Kidney (tissue), 22 donors: ENCODE measurements at places on chromosomes 6 and 20. TPM values are rescaled to one million over a fixed set of nuclear protein-coding genes. Genes with fewer than 3 reads are reported as not detected.

DNA sequence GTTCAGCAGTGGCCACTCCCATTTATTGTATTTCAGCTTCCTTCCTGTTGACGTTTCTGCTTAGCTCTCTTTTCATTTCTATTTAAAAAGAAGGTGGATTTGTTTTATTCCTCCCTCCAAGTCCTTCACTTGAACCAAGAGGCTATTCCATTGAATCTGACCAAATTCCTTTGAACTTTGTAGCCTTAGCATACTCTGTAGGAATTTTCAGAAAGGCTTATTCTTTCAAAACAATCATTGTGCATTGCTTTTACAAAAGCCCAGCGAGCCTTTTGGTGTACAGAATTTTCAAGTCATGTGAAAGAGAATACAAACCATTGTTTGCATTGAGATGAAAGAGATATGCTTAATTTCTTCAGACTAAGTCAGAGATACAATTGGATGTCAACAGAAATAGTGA lies 151.0 kb upstream of the INSM1 start:
- no peaks in the 10 kb centered on the region for H3K27me3 ChIP-seq
- no peak for DNase-seq

DNA sequence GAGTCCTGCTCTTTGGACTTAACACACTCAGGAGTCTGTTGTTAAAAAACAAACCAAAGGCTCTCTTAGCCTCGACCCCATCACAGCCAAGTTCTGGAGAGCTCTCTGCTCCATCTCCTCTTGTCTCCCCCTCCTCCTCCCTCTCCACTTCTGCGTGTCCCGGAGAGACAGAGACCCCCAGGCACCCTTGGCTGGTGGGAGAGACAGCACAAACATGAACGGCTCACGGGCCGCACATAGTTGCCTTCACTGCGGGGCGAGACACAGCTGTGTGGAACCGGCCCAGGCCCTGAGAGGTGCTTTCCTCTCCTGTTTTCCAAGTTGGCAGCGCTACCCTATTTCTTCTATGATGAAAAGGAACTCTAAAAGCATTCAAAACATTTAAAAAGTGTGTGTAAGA lies 23.3 kb upstream of the MYT1 start:
- no peaks in the 10 kb centered on the region for H3K4me1 ChIP-seq
- no peaks in the 10 kb centered on the region for H3K27me3 ChIP-seq
- no peak overlapping the region for H3K4me3 ChIP-seq
- H3K27ac ChIP-seq: no peak overlapping the region

DNA sequence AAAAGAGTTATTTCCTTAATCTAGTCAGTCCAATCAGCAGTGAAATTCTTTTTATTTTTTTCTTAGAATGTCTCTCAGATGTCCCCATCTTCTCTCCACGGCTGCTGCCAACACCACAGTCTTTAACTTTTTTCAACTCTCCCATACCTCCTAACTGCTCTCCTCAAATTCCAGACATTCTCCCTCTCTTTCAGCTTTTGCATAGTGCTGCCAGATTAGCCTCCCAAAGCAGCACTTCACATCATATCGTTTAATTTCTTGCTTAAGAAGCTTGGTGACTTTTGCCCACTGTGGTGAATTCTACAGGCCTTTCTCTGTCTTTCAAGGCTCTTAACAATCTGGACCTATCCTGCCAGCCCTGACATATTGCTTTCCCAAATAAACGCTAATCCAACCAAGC lies 233.4 kb downstream of the UST start:
- no peak for DNase-seq
- no peak overlapping the region for H3K27ac ChIP-seq
- no peaks in the 10 kb centered on the region for H3K27me3 ChIP-seq
- no peaks in the 10 kb centered on the region for H3K4me1 ChIP-seq
- H3K36me3 ChIP-seq: no peaks in the 10 kb centered on the region
- no peak overlapping the region for H3K4me3 ChIP-seq

- no peaks in the 10 kb centered on the region for H3K27me3 ChIP-seq
- DNase-seq: no peak
- H3K4me1 ChIP-seq: no peaks in the 10 kb centered on the region
- H3K4me3 ChIP-seq: no peak overlapping the region
- H3K36me3 ChIP-seq: no peaks in the 10 kb centered on the region
Measured at GRCh38 chr6:139262519-139263300, 29.1 kb downstream of the TXLNB start.

GRCh38 chr6:122821095-122821494 lies 32.0 kb downstream of the SMPDL3A start:
- no peaks in the 10 kb centered on the region for H3K4me1 ChIP-seq
- H3K4me3 ChIP-seq: no peak overlapping the region
- no peaks in the 10 kb centered on the region for H3K36me3 ChIP-seq
- no peaks in the 10 kb centered on the region for H3K27me3 ChIP-seq
- no peak overlapping the region for H3K27ac ChIP-seq
- DNase-seq: no peak

DNA sequence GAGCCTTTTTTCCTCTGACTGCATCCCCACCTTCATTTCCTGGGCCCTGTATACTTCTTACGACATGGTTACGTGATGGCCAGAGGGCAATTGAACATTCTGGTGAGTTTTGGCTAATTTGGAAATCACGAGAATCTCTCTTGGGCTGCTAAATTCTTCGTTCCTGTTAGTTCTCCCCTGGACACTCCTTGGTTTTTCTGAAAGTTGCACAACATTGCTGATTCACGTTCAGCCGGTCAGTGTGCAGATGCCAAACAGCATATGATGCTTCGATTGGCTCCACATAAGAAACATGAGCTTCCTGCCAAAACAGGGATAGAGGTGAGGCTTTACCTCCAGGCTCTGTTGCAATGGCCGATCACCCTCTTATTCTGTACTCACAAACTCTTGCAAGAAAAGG lies 119.4 kb upstream of the LY86 start:
- no peaks in the 10 kb centered on the region for H3K27me3 ChIP-seq
- no peak for DNase-seq
- H3K27ac ChIP-seq: no peak overlapping the region
- H3K4me3 ChIP-seq: no peak overlapping the region

GRCh38 chr6:42211726-42212125 lies 5.9 kb downstream of the MRPS10 start:
- no peak overlapping the region for H3K27ac ChIP-seq
- no peak for DNase-seq
- H3K4me1 ChIP-seq: peaks cover 3% of the 10 kb centered on the region
- H3K4me3 ChIP-seq: no peak overlapping the region
- H3K27me3 ChIP-seq: no peaks in the 10 kb centered on the region

- H3K27ac ChIP-seq: no peak overlapping the region
- no peaks in the 10 kb centered on the region for H3K27me3 ChIP-seq
- H3K36me3 ChIP-seq: no peaks in the 10 kb centered on the region
- DNase-seq: no peak
Measured at GRCh38 chr6:130520801-130521200, 155.0 kb downstream of the TMEM200A start.

GRCh38 chr6:16752206-16752866 lies 8.9 kb downstream of the ATXN1 start:
- H3K27ac ChIP-seq: no peak overlapping the region
- no peaks in the 10 kb centered on the region for H3K36me3 ChIP-seq
- H3K4me1 ChIP-seq: peaks cover 12% of the 10 kb centered on the region
- H3K4me3 ChIP-seq: no peak overlapping the region
- no peaks in the 10 kb centered on the region for H3K27me3 ChIP-seq

- no peaks in the 10 kb centered on the region for H3K27me3 ChIP-seq
- H3K4me3 ChIP-seq: no peak overlapping the region
- peaks cover 7% of the 10 kb centered on the region for H3K4me1 ChIP-seq
- no peak for DNase-seq
- H3K36me3 ChIP-seq: peaks cover 13% of the 10 kb centered on the region
Measured at GRCh38 chr6:4112366-4112765, 23.0 kb downstream of the ECI2 start.

- peak within 1 kb of the TSS; percentile 97 for H3K4me3 ChIP-seq
- no peaks in the 10 kb centered on the region for H3K27me3 ChIP-seq
- peaks cover 6% of the 10 kb centered on the region for H3K4me1 ChIP-seq
- DNase-seq: peak; percentile 90
Measured at GRCh38 chr6:163414117-163414945, at the start of gene QKI. Gene QKI, plus strand, starts transcription at chr6:163414718. Its CDS starts 476 bp downstream, at chr6:163415194.

- H3K4me1 ChIP-seq: peaks cover 21% of the 10 kb centered on the region
- peak; percentile 43 for DNase-seq
Measured at GRCh38 chr6:140062043-140063020, 687.9 kb upstream of the CITED2 start.

GRCh38 chr6:142271476-142271875 lies 30.3 kb upstream of the ADGRG6 start:
- H3K27me3 ChIP-seq: no peaks in the 10 kb centered on the region
- DNase-seq: no peak
- H3K4me3 ChIP-seq: no peak overlapping the region
- no peaks in the 10 kb centered on the region for H3K36me3 ChIP-seq
- H3K4me1 ChIP-seq: no peaks in the 10 kb centered on the region

DNA sequence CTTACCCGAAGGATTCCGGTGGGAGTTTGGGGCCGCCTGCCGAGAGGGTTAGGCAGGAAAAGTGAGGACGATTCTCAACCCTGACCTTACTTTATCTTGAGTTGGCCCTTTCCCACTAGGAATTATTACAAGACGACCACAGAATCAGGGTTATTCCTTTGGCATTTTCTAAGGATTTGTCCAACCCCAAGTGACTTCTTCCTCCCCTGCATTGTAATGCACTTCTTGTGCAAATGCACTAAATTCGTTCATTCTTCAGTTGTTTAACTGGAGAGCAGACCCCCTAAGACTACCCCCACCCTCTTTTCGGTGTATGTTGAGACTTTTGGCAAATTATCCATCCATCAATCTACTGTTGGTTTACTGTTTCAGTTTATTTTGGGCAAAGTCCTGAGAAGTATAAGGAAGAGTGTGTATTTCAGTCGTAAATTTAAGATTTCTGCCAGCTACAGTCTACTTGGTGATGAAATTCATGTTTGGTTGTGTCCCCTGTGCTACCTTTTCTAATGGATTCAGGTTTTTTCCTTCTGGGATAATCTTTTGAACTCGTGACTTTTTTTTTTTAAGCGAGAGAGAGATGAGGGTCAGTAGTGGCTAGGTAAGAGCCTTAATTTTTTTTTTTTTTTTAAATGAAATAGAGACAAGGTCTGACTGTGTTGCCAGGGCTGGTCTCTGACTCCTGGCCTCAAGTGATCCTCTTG lies 611 bp upstream of the TMEM217 start:
- no peaks in the 10 kb centered on the region for H3K36me3 ChIP-seq
- H3K27ac ChIP-seq: peak overlapping the region; percentile 73
- H3K4me1 ChIP-seq: no peaks in the 10 kb centered on the region

DNA sequence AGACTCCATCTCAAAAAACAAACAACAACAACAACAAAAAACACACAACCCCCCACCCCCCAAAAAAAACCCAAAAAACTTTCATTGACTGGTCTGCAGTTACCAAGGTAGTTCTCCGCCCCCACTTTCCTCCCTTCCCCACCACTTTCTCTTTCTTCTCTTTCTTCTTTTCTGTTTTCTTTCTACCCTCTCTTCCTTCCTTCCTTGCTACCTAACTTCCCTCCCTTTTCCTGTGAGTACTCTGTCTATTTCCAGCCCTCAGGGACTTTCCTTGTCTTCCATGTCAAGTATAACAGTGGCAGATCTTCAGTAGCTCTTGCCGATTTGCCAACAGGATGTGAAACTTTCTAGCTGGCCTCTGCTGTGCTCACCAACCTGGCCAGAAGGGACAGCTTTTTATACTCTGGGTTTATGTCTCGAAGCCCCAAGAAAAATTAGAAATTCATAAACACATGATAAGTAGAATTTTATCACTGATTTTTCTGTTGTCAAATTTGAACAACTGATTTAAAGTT lies 399.5 kb downstream of the QKI start:
- H3K4me3 ChIP-seq: no peak overlapping the region
- no peak for DNase-seq
- no peaks in the 10 kb centered on the region for H3K4me1 ChIP-seq

DNA sequence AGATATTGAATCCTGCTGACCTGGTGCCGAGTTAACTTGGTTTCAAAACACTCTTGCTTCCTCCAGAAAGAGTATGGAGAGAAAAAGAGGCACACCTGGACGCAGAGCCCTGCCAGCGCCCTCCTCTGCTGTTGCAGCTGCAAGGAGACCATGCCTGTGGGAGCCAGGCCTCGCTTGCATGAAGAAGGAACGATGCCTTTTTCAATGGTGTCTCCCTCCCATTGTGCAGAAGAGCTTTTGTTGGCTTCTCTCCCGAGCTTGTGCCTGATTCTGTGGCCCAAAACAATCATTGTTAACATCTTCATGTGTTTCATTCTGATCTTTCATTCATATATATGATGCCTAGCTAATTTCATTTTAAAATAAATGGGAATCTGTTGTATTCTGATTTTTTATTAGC lies 98.1 kb downstream of the FAM120B start:
- no peak overlapping the region for H3K4me3 ChIP-seq
- no peak overlapping the region for H3K27ac ChIP-seq
- H3K4me1 ChIP-seq: no peaks in the 10 kb centered on the region
- peaks cover 8% of the 10 kb centered on the region for H3K36me3 ChIP-seq
- DNase-seq: no peak
- H3K27me3 ChIP-seq: no peaks in the 10 kb centered on the region

DNA sequence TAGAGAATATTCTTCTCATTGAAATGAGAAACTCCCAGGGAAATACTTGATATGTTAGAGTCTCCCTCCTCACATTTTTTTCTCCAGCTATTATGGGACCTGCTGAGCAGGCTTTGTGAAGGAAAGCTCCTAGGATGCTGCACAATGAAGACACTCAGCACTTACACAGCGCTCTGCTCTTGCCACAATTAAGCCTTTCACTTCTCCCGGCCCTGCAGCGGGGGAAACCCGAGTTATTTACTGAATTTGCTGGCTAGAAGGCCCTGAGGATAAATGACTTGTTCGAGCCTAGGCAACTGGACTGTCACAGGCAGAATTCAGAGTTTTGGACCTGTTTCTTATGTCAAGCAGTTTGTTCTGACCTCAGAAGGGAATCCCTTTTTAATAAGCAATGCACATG lies 102.0 kb downstream of the MAP3K7 start:
- H3K27me3 ChIP-seq: no peaks in the 10 kb centered on the region
- H3K4me1 ChIP-seq: no peaks in the 10 kb centered on the region
- no peaks in the 10 kb centered on the region for H3K36me3 ChIP-seq
- no peak overlapping the region for H3K27ac ChIP-seq

GRCh38 chr6:39366931-39367618 lies 44.6 kb upstream of the KCNK16 start:
- DNase-seq: no peak
- no peaks in the 10 kb centered on the region for H3K27me3 ChIP-seq
- H3K4me1 ChIP-seq: no peaks in the 10 kb centered on the region
- no peak overlapping the region for H3K4me3 ChIP-seq

- DNase-seq: no peak
- H3K27ac ChIP-seq: no peak overlapping the region
- no peaks in the 10 kb centered on the region for H3K27me3 ChIP-seq
Measured at GRCh38 chr6:165040440-165040839, 269.0 kb downstream of the C6orf118 start.

MTFR2 gene
- total RNA-seq: 1.3 TPM

FOXF2 gene
- total RNA-seq: 0.44 TPM

SRF gene
- 30.6 TPM for total RNA-seq
